ENCODE measurements at places on chromosomes 12 and 14.

GRCh38 chr12:10033783-10034545 lies 3.5 kb downstream of the CLEC9A start:
- no peak for DNase-seq

DNA sequence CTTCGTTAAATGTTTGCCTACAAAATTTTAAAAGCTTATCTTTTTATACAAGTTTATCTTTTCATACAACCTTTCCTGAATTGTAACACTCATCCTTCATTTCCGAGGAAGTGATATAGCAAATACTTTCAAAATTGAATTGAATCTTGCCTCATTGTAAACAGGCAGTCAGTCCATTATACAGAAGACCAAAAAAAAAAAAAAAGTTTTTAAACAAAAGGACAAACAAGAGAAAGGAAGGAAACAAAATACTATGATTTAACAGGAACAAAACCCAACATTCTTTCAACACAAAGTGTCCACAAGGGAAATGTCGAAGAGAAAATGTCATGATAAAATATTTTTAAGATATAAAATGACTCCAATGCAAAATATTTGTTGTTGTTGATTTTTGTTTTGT lies 8.5 kb downstream of the ATF7 start:
- DNase-seq, result no peak

- DNase-seq, result peak; percentile 35
Measured at GRCh38 chr12:51951843-51952722, 584 bp downstream of the ACVR1B start.

- DNase-seq, result no peak
Measured at GRCh38 chr14:100619396-100620254, 32.4 kb upstream of the BEGAIN start.

DNA sequence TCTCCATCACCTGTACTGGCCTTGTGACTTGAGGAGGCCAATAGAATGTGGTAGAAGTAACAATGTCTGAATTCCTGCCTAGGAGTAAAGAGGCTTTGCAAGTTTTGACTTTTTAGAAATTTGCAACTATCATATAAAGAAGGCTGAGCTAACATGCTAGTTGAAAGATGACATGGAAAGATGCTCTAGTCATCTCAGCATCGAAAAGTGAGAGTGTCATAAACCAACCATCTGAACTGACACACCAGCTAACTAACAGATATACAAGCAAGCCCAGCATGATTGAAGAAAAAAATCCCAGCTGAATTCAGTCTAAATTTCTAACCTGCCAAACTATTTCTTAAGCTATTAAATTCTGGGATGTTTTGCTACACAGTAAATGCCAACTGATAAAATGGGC lies 116.8 kb downstream of the NELL2 start:
- DNase-seq, result no peak

- DNase-seq, result no peak
Measured at GRCh38 chr14:86790408-86791364, 1202.3 kb downstream of the GALC start.
